ENCODE measurements at places on chromosomes 1 and 21.

DNA sequence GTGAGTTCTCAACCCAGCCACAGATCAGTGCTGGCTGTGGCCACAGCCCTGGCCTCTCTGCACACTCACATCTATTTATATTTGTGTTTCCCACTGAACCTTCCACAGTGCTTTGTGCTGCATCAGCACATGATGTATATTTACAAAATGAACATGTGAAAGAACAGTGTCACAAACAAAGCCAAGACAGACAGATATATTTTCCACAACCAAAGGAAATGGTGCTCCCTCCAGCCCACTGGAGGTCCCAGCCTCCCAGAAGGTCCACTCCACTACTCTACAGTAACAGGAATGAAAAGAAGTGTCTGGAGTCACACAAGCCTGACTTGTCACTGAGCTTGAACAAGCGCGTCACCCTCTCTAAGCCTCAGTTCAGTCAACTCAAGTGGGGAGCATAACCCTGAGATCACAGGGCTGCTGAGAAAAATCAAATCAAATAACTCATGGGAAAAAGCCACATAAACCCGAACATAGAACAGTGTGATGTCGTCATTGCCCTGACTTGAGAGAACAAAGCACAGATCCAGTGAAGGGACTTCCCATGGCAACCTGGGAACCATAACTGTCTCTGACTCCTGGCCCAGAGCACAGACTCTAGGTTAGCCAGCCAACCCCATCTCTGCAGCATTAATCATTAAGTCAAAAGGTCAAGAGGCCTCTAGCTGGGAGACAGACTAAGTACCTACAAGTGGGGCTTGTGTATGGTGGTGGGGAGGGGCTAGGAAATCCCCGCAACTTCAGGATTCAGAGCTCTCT, 121.2 kb downstream of the TRABD2B start:
- DNase-seq = no peak

- DNase-seq = no peak
These were observed 20.6 kb upstream of the RSPO1 start for GRCh38 chr1:37655274-37655673.

DNA sequence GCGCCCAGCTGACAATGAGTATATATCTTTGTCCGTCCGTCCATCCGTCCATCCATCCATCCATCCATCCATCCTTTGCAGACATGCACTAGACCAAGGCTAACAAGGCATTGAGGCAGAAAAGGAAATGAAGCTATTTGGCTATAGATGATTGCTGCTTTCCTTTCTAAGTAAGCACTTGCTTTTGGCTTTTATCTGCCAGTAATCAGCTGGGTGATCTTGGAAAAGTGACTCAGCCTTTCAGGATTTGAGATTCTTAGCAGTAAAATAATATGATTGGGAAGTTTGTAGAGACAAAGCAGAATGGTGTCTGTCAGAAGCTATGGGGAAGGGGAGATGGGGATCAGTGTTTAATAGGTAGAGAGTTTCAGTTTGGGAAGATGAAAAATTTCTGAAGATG, 22.7 kb downstream of the ZFYVE9 start:
- DNase-seq = no peak

DNA sequence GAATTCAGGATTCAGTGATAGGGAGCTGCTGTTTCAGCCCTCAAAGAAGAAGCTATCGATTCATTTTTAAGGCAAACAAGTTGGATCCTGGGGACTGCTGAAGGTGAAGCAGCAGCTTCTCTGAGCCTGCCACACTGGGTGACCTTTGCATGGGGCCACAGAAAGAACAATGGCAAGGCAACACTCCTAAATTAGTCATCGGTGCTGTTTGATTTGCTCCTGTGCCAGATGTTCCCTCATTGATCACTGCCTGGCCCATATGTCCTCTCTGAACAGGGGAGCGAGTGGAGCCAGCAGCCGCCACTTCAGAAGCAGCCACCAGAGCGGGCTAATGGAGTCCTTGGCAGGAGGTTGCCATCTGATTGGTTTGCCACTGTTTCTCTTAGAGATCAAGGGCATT, 391.5 kb downstream of the NTNG1 start:
- no peak for DNase-seq

DNA sequence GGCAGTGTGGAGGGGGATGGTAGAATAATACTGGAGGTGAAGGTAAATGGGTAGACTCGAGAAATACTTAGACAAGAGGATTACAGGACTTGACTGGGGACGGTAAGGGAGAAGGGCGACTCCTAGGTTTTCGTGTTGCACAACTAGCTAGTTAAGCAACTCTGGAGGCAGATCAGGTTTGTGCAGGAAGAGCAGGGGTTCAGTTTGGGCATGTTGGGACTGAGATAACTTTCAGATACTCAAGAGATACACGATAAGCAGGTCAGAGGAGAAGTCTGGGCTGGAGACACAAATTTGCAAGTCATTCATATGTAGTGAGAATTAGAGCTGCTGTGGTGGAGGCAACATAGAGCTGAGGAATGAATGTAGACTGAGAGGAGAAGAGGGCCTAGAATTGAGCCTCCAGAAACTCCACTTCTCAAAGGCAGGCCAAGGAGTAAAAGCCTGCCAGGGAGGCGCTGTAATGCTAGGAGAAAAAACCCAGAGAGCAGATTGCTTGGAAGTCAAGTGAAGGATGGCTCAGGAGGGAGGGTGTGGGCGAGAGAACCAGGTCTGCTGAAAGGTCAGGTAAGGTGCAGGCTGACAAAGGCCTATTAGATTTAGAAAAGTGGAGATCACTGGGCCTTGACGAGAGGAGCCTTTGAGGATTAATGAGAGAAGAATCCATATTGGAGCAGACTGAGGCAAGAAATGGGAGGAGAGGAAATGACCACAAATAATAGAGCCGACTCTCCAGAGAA, 20.8 kb downstream of the MAB21L3 start:
- no peak for DNase-seq

Data from coronary artery (tissue), 2 donors.